Smooth muscle cell of the coronary artery (primary cell): ENCODE measurements at places on chromosomes 3 and 15. TPM values are rescaled to one million over a fixed set of nuclear protein-coding genes. Genes with fewer than 3 reads are reported as not detected.

The GCHFR gene
- total RNA-seq: 1.5 and 2.5 TPM in 2 replicates

The PFKFB4 gene
- total RNA-seq: 4.3 and 17.1 TPM in 2 replicates

The SCG5 gene
- 4.7 and 100 TPM in 2 replicates for total RNA-seq

The P3H2 gene
- total RNA-seq: 0.47 and 2.6 TPM in 2 replicates

The CHST13 gene
- total RNA-seq: 0.12 TPM in 1 of 2 replicates, not detected in the other

The CTNNB1 gene
- total RNA-seq: 818 and 892 TPM in 2 replicates

The SLCO2A1 gene
- total RNA-seq: under 0.01 TPM in 1 of 2 replicates, not detected in the other

The KIF15 gene
- total RNA-seq: 0.70 and 3.5 TPM in 2 replicates

The PCOLCE2 gene
- 60.4 and 135 TPM in 2 replicates for total RNA-seq

The SLC51A gene
- not detected in 2 replicates for total RNA-seq

The GOLGA8O gene
- total RNA-seq: 0.60 and 1.2 TPM in 2 replicates

The XYLB gene
- total RNA-seq: 2.3 and 10.2 TPM in 2 replicates

The TMOD3 gene
- 23.3 and 43.1 TPM in 2 replicates for total RNA-seq

The BOC gene
- 0.38 and 19.7 TPM in 2 replicates for total RNA-seq

The ATP13A4 gene
- 0.23 TPM in 2 replicates for total RNA-seq

The LHFPL4 gene
- total RNA-seq: 0.12 TPM in 1 of 2 replicates, not detected in the other

The WDR93 gene
- 0.23 TPM in 1 of 2 replicates, not detected in the other for total RNA-seq

The GHRL gene
- 0.30 TPM in 1 of 2 replicates, not detected in the other for total RNA-seq

The SLC12A6 gene
- 10.1 and 14.5 TPM in 2 replicates for total RNA-seq

The GHSR gene
- not detected in 2 replicates for total RNA-seq

The SLC33A1 gene
- 24.9 and 25.3 TPM in 2 replicates for total RNA-seq

The FETUB gene
- not detected in 2 replicates for total RNA-seq

The GRM7 gene
- total RNA-seq: not detected in 2 replicates

The SHQ1 gene
- total RNA-seq: 17.0 and 18.8 TPM in 2 replicates

The CAMKV gene
- total RNA-seq: not detected in 2 replicates

The TRIM59 gene
- total RNA-seq: 3.4 and 16.5 TPM in 2 replicates

The EID1 gene
- total RNA-seq: 287 and 365 TPM in 2 replicates

The COL8A1 gene
- total RNA-seq: 7.8 and 179 TPM in 2 replicates

The SNTN gene
- total RNA-seq: not detected in 2 replicates
